Stimulated activated CD8-positive, alpha-beta memory T cell treated with anti-CD3 and anti-CD28 coated beads, Interleukin-15, amount 100 ng/mL, for 48 hours (primary cell): ENCODE measurements at places on chromosomes 13 and 19.

DNA sequence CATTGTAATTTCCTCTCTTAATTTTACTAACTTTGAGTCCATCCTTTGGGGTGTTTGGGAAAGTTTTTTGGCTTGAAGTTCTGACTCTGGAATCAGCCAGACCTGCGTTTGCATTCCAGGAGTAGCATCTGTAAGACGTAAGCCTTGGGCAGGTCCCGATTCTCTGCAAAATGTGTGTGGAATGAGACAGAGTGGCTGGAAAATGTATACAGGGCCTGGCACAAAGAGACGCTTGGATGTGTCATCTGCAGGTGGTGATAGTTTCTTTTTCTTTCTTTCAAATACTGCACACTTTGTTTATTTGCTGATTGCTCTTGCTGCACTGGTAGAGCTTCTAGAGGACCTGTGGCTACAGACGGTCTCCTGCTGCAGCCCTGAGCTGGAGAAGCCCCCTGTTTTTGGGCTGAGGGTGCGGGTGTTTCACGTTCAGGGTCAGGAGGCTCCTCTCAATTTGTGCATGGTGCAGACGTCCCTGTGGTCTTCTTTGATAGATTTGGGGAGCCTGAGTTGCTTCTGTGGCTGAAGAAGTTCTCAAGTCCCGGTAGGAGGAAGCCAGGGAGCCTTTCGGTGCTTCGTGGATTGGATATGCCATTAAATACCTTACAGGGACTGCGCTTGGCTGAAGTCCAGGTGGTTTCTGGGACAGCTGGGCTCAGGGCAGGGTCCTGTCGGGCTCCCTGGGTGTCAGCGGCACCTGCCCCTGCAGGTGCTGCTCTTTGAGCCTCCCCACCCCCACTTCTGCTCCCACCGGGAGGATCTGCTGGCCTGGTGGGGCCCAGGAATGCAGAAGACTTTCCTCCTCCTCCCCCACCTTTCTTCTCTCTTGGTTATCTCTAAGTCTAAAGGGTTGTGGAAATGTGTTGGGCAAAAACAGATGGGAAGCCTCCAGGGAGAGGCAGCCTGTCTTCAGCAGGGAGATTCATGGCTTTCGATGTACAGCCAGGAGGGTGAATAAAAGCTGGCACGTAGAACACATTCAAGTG lies 44.0 kb upstream of the GAS6 start:
- no peak for DNase-seq

GRCh38 chr13:105627270-105627669 lies 908.2 kb downstream of the EFNB2 start:
- DNase-seq, result no peak

DNA sequence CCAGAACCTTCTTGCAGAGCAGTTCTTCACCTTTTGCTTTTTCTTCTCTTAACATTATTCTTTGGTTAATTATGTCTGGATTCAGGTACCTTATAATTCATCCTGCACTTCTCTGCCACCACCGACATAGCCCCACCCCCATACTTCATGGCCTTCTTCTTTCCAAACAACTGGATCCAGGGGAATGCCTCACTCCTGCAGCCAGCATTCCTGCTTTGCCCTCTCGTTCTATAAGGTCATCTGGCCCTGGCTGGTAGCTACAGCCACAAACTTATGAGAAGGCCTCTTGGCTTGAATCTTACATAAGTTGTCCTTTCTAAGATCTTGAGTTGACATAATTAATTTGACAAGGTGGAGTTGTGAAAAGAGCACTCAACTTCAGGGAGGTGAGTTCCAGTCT lies 84.1 kb upstream of the FRY start:
- no peak for DNase-seq

- no peak for DNase-seq
These were observed 378.8 kb downstream of the DACH1 start for GRCh38 chr13:71488201-71488600.

DNA sequence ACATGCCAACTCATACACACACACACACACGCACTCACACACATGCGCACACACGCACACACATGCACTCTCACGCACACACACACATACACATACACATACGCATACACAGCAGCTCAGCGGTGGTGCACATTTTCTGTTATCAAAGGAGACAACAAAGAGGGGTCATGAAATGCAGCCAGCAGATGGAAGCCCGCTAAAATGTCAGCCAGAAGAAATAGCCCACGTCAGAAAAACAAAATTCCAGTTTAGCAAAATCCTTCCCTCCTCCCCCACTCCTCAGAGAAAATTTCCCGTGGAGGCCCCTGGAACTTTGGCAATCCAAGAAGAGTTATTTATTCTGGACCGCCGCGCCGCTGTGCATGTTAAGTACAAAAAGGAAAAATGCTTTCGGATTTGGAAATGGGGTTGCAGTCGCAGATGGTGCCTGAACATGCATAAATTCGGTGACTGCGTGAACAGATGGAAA lies 114.6 kb upstream of the VSTM2B start:
- DNase-seq, result no peak

GRCh38 chr19:3760871-3761361 lies 576 bp downstream of the APBA3 start:
- DNase-seq, result no peak

DNA sequence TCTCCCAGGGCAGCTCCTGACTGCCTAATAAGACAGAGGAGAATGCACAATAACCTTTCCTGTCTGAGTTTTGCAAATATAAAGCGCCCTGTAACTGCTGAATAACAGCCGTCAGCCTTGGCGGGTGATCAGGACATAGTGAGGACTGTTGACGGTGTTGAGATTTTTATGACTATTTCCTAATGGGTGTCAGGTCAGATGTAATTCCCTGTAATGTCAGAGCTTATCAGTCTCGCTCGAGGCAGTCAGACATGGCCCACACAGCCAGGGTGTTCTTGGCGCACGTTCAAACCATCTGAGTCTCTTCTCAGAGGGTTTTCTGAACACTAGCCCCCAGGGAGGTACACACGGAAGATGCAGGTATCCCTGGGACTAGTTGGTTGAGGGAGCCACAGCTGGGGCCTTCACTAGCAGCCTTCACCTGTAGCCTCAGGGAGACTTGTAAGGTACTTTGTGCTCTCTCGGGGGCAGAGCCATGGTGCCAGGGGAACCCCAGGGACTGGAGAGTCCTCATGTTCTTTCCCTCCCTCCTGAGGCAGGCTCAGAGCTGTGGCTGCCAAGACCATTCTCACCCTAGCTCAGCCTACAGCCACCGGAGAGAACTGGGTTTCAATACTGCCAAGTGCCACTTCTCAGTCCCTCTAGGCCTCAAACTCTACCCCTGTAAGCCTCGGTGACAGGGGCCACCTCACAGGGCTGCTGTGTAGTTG lies 213.1 kb downstream of the UQCRFS1 start:
- no peak for DNase-seq

DNA sequence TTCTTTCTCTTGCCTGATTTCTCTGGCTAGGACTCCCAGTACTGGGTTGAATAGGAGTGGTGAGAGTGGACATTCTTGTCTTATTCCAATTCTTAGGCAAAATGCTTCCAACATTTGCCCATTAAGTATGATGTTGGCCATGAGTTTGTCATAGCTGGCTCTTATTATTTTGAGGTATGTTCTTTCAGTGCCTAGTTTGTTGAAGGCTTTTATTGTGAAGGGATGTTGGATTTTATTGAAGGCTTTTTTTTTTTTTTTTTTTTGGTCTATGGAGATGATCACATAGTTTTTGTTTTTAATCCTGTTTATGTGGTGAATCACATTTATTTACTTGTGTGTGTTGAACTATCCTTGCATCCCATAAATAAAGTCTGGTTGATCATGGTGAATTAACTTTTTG lies 19.8 kb downstream of the NHLRC3 start:
- DNase-seq, result no peak

- no peak for DNase-seq
These were observed 396.5 kb upstream of the TSHZ3 start for GRCh38 chr19:31745731-31746130.
